ENCODE measurements at places on chromosomes 4 and X. TPM values are rescaled to one million over a fixed set of nuclear protein-coding genes. Genes with fewer than 3 reads are reported as not detected.

DNA sequence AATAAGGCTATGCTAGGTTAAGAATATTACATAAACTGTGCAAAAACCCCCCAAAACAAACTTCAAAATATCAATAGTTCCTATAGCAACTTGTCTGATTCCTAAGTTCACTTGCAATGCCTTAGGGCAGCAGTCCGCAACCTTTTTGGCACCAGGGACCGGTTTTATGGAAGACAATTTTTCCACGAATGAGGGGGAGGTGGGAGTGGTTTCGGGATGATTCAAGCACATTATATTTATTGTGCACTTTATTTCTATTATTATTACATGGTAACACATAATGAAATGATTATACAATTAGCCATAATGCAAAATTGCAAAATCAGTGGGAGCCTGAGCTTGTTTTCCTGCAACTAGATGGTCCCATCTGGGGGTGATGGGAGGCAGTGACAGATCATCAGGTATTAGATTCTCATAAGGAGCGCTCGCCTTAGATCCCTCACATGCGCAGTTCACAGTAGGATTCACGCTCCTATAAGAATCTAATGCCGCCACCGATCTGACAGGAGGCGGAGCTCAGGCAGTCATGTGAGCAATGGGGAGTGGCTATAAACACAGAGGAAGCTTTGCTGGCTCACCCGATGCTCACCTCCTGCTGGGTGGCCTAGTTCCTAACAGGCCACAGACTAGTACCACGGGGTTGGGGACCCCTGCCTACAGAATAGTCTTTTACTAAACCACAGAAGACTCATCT, 39.7 kb downstream of the ACOX3 start:
- DNase-seq: no peak

- no peak for DNase-seq
Observed at GRCh38 chr4:40173470-40173875, 23.4 kb upstream of the RHOH start.

- no peak for DNase-seq
Observed at GRCh38 chr4:100075056-100075455, 115.2 kb downstream of the DDIT4L start.

GRCh38 chrX:154540897-154541535, 5.6 kb downstream of the G6PD start:
- no peak for DNase-seq

- peak; percentile 66 for DNase-seq
Observed at GRCh38 chr4:2220016-2220630, 21.8 kb downstream of the HAUS3 start.

- DNase-seq: no peak
Observed at GRCh38 chr4:86496094-86497080, 97.7 kb upstream of the PTPN13 start.

DNA sequence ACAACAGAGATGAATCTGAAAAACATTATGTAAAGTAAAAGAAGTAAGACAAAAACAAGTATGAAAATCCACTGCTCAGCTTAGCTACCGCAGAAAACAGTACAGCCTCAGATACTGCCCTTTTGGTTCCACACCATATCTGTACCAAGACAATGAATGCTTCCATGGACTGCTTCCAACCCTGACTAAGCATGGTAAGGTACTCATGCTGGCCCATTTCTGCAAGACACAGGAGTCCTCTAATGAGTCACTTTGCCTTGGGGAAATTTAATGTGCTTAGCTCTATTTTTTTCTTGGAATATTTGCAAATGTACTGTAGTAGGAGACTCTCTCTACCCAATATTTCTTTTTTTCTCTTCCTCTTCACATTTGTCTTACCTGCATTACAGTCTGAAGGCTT, 931.7 kb upstream of the HS3ST1 start:
- DNase-seq: no peak

DNA sequence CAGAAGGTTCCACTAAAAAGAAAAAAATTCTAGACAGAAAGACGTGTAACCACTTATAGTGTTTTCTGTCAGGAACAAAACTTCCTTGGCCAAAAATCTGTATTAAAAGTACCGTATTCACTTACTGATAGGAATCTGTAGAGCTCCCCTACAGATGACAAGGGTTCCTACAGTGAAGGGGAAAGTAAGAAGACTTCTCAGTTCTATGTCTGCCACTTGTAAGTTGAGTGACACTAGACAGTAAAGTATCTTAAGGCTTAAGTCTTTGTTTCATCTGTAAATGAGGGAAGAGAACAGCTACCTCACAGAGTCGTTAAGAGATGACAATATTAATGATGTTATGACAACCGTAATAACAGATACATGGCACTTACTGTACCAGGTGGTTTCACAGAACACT, 3.3 kb downstream of the COQ2 start:
- no peak for DNase-seq

GRCh38 chr4:77002321-77003107, 53.0 kb downstream of the SEPTIN11 start:
- no peak for DNase-seq

The ASB9 gene
- total RNA-seq: not detected

The CDKL5 gene
- 0.73 TPM for total RNA-seq

The ITGB1BP2 gene
- total RNA-seq: 4.9 TPM

DNA sequence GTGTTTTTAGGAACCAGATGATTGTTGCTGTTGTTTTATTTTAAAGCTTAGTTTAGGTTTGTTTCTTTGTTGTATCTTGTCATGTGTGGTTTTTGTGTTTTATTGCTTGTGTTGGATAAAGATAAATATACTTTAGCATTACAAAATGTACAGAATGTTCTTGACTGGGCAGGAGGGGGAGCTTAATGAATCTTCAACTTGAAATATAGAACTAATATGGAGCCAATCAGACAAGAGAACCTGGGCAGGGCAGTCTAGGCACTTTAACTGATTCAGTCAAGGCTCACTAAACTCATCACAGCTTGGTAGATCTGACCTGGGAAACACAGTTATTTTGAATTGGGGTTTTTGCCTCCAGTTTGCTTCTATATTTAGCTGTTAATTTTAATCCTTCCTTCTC, 304.2 kb downstream of the ARHGAP24 start:
- DNase-seq: no peak

DNA sequence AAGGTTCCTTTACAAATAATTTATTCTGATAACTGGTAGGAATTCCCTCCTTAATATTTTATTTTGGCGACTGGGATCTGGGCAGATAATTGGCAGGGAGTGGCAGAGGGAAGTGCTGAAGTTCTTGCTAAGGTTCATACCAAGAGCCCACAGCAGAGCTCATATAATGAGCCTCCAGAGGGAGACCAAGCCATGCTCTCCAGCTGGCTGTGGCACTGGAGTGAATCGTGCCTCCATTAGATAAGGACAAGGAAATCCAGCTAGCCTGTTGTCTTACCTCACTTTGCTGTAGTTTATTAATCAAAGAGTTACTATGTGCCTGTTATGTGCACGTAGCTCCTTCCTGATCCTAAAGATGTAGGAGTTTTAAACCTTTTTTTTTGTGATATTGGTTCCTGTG, 1.3 kb downstream of the ASB12 start:
- no peak for DNase-seq

DNA sequence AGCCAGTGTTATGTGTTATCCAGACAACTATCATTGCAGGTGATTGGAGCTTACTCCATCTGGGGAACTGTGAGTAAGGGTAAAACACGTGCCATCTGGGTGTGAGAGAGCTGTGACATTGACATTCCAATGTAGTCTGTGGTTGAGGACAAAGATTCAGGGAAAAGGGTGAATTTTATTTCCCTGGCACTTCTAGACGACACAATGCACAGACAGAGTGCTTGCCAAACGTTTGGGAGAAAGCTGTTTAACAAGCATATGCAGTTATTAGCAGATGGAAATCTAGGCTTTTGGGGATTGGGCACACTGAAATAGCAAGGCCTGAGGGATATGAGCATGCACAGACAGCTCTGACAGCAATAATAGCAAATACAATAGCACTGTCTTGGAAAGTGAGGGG, 21.3 kb upstream of the CTSO start:
- no peak for DNase-seq

- no peak for DNase-seq
Observed at GRCh38 chr4:62015043-62015739, 815.1 kb downstream of the ADGRL3 start.

Measured in activated T-helper 1 cell treated with anti-CD3 and anti-CD28 coated beads, Interleukin-12 subunit alpha, Interleukin-12 subunit beta, Interleukin-2, Interleukin-4 antibody, amounts not matched to agents 30 ng/mL and 10 ng/mL and 1 ng/mL, durations not matched to agents 14 hours and 24 hours and 36 hours (primary cell).